Right renal pelvis (tissue), 4 donors: ENCODE measurements at places on chromosomes 11 and 22. TPM values are rescaled to one million over a fixed set of nuclear protein-coding genes. Genes with fewer than 3 reads are reported as not detected.

RIMBP3B gene
- polyA plus RNA-seq = not detected

DNA sequence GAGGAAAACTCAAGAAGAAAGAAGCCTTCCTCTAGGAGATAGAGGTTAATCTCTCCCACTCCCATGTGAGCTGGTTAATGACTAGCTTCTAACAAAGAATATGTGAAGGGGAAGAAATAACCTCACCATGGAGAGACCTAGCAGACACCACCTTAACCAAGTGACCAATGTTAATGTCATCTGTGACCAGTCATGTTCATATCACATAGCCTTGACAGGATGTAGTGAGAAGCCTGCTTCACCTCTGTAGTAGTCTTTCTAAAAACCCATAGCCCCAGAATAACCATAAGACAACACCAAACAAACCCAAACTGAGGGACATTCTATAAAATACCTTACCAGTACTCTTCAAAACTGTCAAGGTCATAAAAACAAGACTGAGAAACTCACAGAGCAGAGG is 21.5 kb upstream of the POU2AF1 start:
- no peak for DNase-seq

DNA sequence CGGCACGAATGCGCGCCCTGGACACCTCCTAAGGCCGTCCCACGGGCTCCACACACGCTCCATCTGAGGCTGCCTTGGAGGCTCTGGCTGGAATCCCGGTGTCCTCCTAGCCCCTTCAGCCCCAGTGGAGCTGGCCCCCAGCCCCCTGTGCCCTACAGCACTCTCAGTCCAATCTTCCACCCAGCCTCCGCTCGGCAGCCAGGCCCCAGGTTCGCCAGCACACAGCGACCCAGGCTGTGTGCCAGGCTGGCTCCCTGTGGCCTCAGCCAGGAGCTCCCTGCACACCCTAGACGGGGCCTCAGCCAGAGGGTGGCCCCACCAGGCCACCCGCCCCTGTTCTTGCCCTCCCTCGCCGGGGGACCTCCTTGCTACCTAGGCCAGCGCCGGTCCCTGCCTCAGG is 18.6 kb downstream of the MOB2 start:
- DNase-seq = no peak

GRCh38 chr11:128660947-128661346 is 32.9 kb upstream of the FLI1 start:
- DNase-seq = no peak

DNA sequence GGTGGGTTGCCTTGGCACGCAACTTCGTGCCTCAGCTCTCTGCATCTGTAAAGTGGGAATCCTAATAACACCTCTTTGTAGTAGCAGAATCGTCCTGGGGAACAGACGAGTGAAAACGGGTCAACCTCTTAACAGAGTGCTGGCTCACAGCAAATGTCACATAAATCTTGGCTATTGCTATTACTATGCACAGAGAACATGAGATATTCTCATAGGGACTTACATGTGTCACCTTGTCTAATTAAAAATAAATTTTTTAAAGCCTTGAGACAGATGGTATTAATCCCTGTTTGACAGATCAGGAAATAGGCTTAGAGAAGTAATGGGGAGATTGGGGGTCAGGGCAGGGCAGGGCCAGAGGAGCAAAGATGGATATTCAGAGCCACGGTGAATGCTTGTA is 44.3 kb upstream of the IGSF9B start:
- no peak for DNase-seq

- no peak for DNase-seq
Measured at GRCh38 chr11:108037636-108038035, 28.9 kb downstream of the CUL5 start.

- no peak for DNase-seq
Measured at GRCh38 chr11:46279126-46280099, 2.0 kb downstream of the CREB3L1 start.

GRCh38 chr22:43202326-43202725 is 15.4 kb upstream of the TTLL12 start:
- DNase-seq = no peak

DNA sequence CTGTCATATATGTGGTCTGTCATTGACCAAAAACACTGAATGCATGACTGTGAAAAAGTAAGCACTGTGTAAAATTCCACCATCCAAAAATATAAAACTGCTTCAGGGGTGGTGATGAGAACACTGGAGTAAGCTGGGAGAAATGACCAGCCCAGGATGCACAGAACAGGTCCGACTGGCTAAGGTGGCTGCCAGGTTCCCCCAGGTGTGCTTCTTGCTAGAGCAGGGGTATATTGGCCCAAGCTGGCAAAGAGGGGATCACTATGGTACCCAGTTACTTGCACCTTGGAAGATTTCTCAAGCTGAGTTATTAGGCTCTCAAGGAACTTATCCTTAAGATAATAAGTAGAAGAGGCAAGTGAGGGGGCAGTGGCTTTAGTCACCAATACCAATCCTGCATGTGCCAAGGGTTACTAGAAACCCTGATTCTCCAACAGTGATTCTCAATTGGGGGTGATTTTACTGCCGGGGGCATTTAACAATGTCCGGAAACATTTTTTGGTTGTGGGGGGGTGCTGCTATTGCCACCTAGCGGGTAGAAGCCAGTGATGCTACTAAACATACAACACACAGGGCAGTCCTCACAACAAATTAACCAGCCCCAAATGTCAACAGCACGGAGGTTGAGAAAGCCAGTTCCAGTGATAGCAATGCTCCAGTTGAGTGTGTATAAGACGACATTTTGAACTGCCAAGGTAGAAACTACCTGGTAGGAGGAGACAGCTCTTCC is 15.7 kb downstream of the SNU13 start:
- DNase-seq = no peak

FGF3 gene
- polyA plus RNA-seq = not detected

- no peak for DNase-seq
Measured at GRCh38 chr11:115663790-115664189, 159.6 kb upstream of the CADM1 start.

DNA sequence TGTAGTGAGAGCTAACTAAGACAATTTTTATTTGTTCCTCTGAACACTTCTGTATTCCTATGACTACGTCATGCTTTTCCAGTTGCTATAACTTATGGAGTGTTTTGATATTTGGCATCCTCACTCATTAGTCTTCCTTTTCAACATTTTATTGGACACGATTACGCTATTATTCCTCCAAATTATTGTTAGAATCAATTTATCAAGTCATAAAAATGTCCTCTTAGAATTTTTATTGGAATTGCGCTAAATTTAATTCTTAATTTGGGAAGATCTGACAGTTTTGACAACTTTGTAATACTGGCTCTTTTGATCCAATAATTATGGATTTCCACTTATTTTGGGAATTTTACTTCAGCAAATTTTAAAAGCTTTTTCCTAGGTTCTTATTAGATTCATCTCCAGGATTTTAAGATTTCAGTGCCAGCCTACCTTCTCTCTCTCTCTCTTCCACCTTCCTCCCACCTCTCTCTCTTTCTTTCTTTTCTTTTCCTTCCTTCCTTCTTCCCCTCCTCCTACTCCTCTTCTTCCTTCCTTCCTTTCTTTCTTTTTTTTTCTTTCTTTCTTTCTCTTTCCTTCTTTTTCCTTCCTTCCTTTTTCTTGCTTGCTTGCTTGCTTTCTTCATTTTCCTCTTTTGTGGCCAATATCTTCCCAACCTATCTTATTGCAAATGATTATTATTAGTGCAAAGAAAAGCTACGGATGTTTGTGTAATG is 50.8 kb downstream of the TST start:
- no peak for DNase-seq
